Hematopoietic multipotent progenitor cell treated with erythropoietin and hydrocortisone succinate and interleukin-3 and kit ligand, for 4 days (in vitro differentiated cells): ENCODE measurements at places on chromosomes 2 and 18.

- DNase-seq: no peak
Measured at GRCh38 chr2:230696670-230697069, 16.0 kb upstream of the CAB39 start.

DNA sequence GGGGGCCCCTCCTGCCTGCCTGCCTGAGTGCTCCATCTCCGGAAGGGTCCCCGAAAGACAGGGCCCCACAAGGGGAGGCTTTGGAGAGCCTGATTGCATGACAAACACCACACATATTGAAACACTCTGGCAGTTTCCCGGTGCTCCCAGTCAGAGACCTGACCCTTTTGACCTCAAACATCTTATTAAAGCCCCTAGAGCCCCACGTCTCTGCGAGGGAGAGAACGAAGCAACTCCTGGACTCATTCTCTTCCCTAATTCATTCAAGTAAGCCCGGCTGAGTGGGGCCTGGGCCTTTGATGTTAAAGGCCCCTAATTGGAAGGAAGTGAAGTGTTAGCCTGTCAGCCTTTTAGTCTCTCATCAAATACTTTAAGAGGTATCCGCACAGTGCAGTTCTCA is 335.6 kb downstream of the CYRIA start:
- DNase-seq: no peak

DNA sequence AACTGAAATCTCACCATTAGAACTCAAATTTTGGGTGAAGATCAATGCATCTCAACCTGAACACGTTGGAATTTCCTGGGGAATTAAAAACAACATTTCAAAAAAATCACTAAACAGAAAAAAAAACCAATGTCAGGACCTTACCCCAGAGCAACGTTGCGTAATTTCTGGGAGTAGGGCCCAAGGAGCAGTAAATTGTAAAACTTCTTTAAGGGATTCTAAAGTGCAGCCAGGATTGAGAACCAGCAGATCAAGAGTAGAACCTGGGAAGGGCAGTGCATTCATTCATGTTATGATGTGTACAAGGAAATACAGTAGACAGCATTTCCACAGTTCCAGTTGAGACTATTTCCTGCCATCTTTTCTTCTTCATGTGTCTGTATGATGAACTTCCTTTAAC is 56.9 kb downstream of the RHBDD1 start:
- DNase-seq: no peak

GRCh38 chr2:225318440-225318839 is 81.1 kb upstream of the NYAP2 start:
- DNase-seq: no peak

GRCh38 chr2:154623819-154624218 is 74.7 kb upstream of the KCNJ3 start:
- DNase-seq: peak; percentile 58

DNA sequence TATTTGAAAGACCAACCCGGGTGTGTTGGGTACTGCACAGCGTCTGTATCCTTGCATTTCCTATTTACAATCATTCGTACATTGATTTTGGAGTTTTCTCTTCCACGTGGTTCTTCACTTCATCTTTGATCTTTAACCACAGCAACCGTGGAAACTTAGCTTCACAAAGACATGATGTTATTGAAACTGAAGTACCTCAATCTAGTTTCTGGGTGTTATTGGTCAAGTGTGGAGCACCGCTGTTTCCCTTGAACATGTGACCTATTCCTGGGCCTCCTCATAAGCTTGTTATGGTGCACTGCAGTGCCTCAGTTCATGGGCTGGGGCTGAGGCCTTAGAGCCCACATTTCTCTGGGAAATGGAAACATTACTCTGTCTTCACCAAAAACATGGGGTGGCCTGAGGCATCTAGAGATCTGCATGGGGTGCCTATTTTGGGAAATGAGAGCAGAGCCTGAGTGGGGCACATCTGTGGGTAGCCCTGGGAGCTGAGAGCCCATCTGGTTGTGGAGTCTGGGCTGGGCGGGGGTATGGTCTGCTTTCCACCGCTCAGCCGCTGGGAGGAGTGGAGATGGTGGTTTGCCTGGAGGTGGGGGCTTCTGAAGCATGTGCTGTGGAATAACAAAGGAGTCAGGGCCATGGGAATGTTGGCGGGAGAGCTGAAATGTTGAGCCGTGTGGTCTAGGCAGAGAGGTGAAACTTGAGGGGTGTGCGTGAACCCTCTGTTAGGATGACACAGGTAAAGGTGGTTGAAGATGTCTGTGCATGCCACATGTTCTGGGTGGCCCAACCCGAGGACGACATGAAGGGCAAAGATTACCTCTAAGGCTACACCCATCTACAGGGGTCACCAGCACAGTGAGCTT is 37.4 kb downstream of the ZNF236 start:
- DNase-seq: no peak

GRCh38 chr2:225033440-225034318 is 8.6 kb downstream of the DOCK10 start:
- peak; percentile 45 for DNase-seq

- DNase-seq: no peak
Measured at GRCh38 chr18:36392164-36392978, 94.9 kb downstream of the FHOD3 start.

DNA sequence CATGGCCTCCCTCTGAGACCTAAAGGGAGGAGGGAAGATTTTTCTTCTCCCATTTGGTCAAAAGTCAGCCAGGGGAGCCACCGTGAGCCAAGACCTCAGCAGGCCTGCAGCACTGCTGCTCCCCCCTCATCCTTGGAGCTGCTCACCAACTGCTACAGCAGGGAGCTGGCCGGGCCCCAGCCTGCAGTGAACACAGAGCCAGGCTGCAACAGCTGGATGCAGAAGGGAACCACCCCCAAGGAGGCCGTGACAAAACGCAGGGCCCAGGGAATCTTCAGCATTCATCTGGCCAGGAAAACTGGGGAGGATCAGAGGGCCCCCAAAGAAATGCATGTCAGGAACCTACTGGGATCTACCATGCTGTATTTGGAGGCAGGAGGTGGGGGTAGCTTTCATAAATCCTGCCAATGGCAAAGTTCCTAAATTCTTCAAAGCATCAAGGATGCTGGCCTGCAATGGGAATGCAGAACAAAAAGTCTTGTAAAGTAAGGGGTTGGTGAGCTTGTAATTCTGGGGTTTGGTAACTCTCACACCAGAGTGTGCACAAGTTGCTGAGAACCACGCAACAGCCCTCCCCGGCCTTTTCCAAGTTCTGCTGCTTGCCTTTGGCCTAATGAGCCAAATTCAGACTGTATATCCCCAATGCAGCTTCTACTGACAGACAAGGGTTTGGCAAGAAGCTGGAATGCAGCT is 61.0 kb downstream of the CACNB4 start:
- DNase-seq: no peak

- DNase-seq: peak; percentile 76
Measured at GRCh38 chr2:238287737-238288649, at the start of gene PER2. PER2 (minus strand) TSS chr2:238288610; CDS start chr2:238277936, 10,674 bp downstream.

GRCh38 chr2:95016616-95017015 is 8.9 kb upstream of the MAL start:
- DNase-seq: no peak

DNA sequence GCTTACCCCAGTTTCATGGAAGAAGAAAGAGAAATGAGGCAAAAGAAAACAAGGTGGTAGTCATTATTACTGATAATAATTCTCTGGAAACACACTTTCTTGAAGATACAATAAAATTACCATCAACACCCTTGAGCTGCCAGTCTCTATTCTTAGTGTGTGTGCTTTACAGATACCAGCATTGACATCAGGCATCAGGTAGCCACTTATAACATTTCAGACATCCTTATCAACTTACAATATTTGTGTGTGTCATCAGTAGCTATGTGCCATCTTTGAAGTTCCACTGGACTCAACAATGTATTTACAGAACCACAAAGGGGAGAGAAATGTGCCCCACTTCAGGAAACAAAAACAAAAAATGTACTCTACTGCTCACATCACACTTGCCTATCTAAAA is 62.1 kb downstream of the TCF4 start:
- DNase-seq: no peak

DNA sequence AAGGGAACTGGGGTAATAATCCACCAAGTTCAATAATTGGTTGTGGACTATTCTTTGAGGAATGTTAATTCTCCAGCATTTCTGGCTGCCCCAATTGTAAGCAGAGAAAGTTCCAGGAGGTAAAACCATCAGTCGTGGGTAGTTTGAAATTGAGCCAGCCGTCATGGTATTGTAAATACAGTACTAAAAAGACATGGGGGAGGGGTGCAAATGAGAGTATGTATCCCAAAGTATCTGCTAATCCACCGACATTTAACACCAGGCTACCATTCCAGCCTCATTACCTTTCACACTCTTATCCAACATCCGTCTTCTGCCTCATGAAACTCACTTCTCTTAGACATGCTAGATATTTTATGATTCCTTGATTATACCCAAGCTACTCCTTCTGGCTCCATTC is 507.9 kb downstream of the ERBB4 start:
- DNase-seq: no peak

DNA sequence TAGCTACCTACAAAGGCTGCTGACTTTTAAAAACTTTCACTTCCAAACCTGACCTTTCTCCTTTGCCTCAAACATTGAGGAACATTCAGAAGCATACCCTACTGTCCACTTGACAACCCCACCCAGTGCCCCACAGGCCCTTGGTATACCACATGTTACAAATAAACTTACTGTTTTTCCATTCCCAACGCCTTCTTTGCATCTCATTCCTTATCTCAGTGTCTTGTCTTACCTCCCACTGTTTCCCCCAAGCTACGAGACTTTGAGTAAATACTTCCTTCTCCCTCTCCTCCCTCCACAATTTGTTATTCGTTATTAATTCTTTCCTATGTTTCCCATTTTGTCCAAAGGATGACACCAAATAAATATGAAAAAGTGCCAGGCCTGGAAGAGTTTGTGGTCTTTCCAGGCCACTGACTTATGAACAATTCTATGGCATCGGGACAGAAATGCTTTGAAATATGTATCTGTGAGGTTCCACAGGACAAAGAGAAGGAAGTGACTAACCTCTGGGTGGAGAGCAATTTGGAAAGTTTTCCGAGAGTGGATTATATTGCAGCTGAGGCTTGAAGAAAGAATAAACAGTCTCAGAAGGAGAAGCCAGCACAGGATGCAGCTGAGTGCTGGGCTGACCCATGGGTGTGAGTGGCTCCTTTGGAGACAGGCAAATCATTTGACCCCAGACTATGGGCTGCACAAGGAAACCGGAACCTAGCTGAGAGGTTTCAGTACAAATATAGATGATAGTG is 409.0 kb downstream of the LPIN1 start:
- DNase-seq: no peak

DNA sequence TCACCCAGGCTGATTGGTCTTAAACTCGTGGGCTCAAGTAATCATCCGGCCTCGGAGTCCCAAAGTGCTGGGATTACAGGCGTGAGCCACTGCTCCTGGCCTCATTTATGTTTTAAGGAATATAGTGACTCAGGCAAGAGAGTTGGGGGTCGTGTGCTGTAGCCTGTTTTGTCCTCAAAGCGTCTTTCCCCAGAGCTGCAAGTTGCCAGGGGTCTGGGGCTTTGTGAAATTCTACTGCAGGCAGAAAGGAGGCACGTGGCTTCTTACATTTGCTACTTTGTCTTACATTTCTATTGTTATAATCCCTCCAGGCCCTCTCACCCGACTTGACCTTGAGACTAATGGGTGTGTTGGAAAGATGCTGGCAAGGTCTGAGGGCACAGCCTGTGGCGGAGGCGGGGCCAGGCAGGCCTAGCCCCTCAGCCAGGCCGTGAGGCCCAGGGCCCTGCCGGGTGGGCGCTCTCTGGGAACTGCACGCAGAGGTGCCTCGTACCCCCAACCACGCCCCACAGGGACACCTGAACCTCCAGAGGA is 85.8 kb upstream of the NDUFV2 start:
- DNase-seq: no peak

GRCh38 chr2:234998404-234999211 is 46.8 kb downstream of the SH3BP4 start:
- no peak for DNase-seq

DNA sequence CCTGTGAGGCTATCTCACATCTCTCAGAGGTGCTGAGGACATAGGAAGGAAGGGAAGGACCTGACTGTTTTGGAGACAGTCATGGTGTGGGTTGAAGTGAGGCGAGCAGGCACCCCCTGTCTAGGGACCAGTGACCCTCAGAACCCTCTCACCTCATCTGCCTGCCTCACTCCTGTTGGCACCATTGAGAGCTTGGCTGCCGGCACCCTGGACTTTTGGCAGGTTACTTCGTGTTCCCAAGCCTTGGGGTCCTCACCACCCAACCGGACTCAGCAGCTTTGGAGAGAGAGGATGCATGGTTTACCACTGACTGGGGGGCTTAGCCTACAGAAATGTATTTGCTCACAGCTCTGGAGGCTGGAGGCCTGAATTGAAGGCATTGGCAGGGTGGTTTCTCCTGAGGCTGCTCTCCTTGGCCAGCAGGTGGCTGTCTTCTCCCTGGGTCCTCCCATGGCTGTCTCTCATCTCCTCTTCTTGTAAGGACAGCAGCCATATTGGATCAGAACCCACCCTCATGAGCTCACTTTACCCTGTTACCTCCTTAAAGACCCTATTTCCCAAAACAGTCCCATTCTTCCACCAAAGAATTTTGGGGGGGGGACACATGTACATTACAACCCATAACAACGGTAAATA is 142.0 kb downstream of the TSN start:
- DNase-seq: peak; percentile 77

DNA sequence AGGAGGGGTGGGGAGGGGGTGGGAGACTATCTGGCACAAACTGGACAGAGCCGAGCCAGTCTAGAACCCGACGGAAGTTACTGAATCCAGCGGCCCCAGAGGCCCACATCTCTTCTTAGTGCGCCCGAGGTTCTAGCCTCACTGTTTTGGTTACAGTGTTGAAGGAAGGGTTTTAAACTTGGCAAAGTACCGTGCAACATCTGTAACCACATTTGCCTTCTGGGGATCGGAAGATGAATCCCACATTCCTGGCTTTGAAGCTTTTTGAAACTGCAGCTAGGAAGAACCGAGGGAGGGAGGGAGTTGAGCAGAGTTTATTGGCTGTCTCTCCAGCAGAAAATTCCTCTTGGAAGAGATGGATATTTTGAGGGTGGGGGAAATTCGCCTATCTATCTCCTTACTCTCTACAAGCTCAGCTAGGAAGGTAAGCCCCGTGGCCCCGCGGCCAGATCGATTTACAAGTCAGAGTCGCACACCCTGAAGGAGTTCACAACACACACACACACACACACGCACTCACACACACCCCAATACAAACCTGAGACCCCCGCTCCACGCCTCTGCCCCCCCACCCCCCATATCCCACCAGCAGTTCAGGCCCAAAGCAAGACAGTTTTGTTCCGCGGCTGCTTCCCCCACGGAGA is 1.0 kb downstream of the ACVR1 start:
- DNase-seq: peak; percentile 50

- DNase-seq: no peak
Measured at GRCh38 chr2:27915874-27916273, 25.3 kb downstream of the BABAM2 start.

DNA sequence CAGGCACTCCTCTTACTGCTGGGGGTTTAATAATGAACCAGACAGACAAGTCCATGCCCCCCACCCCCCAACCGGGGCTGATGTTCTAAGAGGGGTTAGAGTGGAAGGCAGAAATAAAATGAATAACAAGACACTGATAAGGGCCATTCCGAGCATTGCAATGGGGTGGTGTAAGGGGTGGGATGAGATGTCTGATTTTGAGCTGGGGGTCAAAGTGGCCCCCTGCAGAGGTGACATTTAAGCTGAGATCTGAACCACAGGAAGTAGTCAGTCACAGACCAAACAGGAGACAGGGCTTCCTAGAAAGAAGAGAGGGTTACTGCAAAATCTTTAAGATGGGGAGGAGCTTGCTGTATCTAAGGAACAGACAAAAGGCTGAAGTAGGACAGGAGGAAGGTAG is 180.6 kb upstream of the SH3BP4 start:
- no peak for DNase-seq
